ENCODE measurements at places on chromosomes 3 and 15.
A peak's percentile ranks its signal among the peaks of the same experiment; 100 is the strongest.

- no peak for DNase-seq
Measured at GRCh38 chr3:10474847-10475246, 30.5 kb downstream of the ATP2B2 start.

DNA sequence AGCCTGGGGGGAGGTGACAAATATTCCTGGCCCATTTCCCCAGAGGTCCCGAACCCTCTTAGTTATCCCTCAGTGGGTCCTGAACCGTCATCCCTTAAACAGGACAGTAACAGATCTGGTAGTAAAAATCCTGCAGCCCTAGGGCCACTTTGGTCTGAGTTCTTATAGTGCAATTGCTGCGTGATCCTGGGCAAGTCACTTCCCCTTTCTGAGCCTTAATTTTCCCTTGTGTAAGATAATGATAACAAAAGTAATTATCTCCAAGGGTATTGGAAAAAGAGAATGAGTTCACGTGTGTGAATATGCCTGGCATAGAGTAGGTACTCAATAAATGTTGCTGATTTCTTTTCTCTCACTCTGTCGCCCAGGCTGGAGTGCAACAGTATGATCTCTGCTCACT lies 2.9 kb upstream of the JAGN1 start:
- DNase-seq, result no peak

DNA sequence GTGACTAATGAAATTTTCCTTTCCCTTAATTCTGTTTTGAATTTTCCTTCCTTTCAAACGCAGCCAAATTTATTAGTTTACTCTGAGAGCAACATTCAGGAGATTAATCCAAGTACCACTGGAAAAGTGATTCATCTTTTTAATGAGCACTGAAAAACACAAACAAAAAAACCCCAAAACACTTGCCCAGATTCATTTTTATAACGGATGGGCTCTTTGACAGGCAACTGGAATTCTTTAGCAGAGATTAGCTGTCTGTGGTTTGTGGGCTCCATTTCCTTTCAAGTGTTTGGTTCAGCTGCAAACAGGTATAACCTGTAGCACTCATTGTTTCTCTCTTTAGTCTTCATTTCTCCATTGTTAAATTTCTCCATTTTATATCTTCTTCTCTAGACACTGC lies 3.1 kb upstream of the POLR2M start:
- DNase-seq, result no peak

DNA sequence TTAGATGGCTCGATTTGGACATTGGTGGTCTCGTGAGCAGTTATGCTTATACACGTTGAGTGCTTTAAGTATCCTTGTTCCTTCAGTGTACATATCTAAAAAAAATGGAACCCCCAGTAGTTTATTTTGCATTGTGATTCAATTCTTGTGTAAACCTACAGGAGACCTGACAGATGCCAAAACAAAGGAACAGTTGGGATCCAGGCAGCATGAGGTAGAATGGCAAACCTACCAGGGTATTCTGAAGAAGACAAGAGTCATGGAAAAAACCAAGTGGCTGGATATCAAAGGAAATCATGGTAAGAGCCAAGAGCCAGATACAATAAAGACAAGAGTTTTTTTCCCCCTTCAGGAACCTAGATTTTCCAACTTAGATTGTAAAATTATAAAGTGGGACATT lies 2.0 kb downstream of the TMEM62 start:
- no peak for DNase-seq

- DNase-seq, result no peak
Measured at GRCh38 chr3:57755368-57755675, 787 bp upstream of the SLMAP start.

DNA sequence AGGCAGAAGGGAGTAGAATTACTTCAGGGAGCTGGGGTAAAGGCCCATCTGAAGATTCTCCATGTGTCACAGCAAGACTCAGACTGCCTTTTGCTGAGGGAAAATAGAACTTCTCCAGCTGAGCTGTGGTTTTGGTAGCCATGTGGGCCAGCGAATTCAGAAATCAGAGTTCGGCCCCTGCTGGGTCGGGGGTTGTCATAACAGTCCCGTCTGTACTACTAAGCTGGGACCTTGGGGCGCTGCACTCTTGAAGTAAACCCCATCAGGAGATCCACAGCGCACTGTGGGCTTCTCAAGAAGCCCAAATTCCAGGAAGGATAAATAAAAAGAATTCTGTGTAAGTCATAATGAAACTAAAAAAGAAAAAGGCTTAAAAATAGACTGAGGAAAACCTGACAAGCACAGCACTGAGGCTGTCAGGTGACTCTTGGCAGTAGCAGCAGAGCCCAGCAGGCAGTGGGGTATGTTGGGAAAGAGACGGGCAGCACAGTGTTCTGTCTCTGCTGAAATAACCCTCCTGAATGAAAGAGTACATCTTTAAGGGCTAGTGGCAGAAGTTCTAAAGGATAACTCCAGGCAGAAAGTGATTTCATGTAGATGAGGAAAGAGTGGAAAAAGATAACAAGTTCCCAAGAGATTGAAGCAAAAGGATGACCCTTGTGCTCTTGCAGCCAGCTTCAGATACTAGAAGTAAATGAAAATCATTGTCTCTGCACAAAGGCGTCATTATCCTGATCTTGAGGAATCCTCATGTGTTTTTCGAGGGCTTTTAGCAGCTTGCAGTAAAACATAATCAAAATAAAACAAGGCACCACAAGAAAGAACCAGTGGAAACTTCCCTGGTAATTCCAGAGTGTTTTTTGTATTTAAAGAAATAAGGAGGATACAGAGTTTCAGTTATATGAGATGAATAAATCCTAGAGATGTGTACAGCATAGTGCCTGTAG lies 74.5 kb downstream of the RAB7A start:
- DNase-seq, result no peak

- peak; percentile 66 for DNase-seq
Measured at GRCh38 chr3:126679318-126679751, 24.4 kb upstream of the TXNRD3 start.

GRCh38 chr3:45082142-45082538 lies 56.0 kb downstream of the CLEC3B start:
- peak; percentile 45 for DNase-seq

- no peak for DNase-seq
Measured at GRCh38 chr3:114743746-114744485, 403.2 kb downstream of the ZBTB20 start.

DNA sequence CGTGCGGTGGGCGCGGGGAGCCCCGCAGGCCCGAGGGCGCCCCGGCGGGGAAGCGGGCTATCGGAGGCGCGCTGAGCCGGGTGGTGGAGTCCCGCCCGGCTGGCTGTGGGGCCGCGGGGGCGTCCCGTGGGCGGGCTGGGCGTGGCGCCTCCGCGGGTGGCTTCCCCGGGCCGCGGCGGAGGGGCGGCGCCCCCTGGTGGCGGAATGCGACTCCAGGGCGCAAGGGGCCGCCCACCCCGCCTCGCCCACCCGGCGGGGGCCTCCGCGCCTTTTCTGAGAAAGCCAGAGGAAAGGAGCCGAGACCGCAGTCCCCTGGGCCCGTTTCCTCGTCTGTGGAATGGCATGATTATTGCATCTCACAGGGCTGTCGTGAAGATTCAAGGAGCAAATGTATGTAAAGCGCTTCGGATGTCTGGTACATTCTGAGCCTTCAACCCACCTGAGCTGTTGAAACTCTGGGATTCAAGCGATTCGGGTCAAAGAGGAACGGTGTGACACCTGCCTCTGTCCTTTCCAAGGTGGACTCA lies 31.9 kb upstream of the RAB6B start:
- no peak for DNase-seq
